Right forelimb (tissue), 1 donor: ENCODE measurements at places on chromosomes 16 and 17.

- DNase-seq: no peak
These were observed 94.0 kb downstream of the CACNG1 start for GRCh38 chr17:67138392-67138791.

DNA sequence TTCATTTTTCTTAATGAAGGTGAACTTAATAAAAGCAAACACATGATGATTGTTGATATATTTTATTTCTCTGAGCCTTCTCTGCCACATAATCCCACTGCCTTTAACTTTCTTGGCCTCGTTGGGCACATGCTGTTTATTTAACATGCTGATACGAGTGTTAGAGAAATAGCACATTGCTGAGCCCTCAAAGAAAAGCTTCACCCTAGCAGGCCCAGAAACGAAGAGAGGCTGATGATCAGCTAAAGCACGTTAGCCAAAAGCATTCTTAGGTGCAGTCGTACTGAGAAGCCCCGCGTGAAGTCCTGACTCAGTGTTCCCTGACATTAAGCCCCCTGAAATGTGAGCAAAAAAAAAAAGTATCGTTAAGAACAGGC is 122.8 kb downstream of the CCDC182 start:
- DNase-seq: no peak

GRCh38 chr16:11836650-11837244 is 14.6 kb downstream of the RSL1D1 start:
- DNase-seq: no peak

- DNase-seq: no peak
These were observed 71.3 kb upstream of the BCAR1 start for GRCh38 chr16:75322740-75323139.

DNA sequence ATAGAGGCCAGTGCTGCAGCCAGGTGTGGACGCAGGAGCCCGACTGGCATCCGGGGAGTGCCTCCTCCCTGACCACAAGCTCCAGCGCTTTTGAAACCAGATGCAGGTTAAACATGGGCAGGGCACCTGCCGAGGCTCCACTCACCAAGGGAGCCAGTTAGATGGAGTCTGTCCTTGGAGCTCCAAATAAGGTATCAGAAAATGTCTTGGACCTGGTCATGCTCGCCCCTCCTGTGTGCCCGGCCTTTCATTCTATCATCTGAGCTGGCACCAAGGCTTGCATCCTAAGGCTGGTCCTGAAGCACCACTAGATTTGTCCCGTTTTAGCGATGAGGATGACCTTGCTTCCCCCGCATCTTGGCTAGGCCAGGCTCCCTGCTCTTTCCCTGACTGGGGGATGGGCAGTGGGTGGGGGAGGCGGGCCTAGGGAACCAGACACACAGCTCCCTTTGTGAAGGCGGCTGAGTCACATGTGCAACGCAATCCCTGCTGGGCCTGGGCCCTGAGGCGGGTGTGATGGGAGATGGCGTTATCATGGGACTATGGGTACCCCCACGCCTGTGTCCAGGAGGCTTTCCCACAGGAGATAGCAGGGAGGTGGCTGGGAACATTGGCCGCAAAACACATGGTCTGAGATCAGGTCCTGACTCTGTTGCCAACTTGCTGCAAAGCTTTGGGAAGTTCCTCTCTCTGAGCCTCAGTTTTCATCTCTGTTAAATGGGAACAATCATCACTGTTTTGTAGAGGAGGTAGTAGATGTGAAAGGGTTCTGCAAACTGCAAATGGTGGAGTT is 5.0 kb upstream of the ADGRG1 start:
- DNase-seq: no peak

DNA sequence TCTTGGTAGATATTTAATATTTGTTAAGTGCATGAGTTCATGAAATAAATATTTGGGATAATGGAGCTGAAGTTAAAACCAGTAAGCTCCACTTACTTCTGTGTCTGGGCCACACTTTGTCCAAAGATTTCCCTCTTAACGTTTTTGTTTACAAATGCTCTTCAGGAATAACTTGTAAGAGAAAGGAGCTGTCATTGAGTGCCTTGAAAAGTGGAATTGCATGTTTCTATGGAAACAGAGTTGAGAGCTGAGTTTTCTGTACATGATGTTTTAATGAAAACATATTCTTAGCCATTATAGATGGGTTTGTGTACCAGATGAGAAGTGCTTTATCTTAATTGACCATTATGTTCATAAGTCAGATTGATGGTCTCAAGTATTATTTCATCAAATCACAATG is 1045.4 kb upstream of the EEF2KMT start:
- no peak for DNase-seq

DNA sequence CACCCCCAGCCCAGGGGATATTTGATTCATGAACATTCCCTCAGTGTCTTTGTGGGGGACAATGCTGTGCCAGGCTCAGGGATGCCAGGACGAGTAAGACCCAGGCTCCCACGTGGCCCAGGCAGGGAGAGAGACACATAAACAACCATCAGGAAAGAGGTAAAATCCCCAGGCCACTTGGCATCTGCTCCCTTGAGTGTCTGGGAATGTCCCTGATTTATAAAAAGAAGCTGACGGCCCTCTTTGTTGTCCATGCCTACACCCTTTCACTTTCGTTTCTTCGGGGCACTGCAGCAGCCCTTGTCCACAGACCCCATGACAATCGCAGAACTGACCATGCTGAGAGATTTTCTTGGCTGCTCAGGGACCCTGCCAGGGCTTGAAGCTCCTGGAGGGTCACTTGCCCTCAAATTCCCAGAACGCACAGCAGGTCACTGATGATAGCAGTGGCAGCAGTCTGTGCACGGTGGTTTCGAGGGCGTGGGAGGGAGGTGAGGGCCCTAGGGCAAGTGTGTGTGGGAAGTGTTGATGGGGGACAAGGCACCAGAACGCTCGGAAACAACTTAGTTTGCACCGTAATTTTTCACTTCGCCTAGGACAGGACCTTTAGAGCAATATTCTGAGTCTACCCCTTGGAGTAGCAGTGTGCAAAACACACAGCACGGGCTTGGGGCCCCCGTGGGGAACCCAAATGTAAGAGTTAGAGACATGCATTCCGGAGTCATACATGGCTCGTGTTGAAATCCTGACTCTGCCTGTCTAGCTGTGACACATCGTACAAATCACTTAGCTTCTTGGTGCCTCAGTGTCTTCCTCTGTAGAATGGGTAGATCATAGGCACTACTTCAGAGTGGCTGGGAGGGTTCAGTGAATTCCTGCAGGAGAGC is 4.7 kb downstream of the NOD2 start:
- no peak for DNase-seq

DNA sequence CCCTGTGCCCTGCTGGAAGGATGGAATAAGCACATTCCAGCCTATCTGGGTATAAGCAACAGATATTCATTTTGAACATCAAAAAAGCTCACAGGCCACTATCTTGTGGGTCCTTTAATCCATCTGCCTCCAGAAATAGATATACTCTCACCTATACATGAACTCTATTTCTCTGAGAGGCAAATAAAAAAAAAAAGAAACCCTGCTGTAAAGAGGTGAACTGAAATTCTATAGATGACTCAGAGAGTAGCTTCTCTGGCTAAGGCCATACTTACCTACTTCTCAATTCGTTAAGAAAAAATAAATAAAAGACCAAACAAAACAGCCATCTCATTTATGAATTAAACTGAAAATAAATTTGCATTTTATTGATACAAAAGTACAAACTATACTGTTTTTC is 86.3 kb downstream of the DYNLRB2 start:
- DNase-seq: no peak

- no peak for DNase-seq
These were observed 114.9 kb upstream of the CDH5 start for GRCh38 chr16:66251476-66252160.

DNA sequence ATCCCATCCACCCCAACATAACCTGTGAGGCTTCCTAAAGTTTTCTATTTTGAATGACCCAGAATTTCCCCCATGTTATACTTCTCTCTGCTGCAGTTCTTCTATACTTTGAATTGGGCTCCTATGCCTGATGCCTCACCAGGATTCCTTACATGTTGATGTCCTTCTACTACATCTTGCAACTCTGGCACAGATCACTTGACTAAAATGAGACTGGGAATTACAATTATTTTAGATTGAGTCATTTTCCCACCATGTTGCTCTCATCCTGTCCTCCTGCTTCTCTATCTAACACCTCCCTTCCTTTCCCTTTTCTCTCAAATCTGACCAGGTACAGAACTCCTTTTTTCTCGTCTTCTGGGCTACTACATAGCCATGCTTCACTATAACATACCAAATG is 314.0 kb upstream of the KCNJ16 start:
- no peak for DNase-seq

DNA sequence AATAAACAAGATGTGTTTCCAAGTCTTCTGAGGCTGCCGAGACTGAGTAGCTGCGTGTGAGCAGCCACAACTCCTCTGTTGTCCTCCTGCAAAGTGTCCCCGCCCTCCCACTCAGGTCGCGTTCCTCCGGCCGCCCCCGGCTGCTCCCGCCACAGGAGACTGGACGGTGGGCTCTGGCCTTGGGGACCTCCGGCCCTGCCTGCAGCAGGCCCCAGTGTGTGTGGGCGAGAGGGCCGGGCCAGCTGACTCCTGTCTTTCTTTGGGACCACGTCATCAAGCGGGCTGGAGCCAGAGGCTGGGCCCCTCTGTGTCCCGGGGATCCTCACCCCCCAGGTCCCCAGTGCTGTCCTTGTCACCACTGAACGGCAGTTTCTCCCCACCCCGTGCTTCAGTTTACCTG is 175.3 kb downstream of the NPIPB11 start:
- no peak for DNase-seq

- no peak for DNase-seq
These were observed 77.3 kb downstream of the WNT3 start for GRCh38 chr17:46741122-46741730.

GRCh38 chr16:81220349-81220748 is 18.1 kb upstream of the BCO1 start:
- no peak for DNase-seq

DNA sequence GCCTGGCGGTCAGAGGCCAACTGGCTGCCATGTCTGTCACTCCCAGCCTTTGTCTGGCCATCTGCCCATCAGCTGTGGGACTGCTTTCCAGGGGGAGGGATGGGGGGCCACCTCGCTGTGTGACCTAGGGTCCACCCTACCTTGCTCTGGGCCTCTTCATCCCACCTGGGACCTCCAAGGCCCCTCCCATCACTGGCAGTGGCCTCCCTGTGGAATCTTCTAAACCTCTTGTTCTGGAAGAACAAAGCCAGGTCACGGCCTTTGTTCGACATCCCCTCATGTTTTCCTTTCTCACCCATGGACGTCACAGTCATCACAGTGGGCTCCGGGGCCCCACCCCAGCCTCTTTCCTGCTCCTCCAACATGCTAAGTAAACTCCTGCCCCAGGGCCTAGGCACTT is 24.0 kb downstream of the SPNS2 start:
- no peak for DNase-seq

GRCh38 chr16:64437706-64438324 is 684.0 kb downstream of the CDH11 start:
- no peak for DNase-seq

- no peak for DNase-seq
These were observed 7.4 kb downstream of the PRCD start for GRCh38 chr17:76547183-76547641.

- DNase-seq: no peak
These were observed 12.5 kb downstream of the DHODH start for GRCh38 chr16:72021043-72021442.

- DNase-seq: no peak
These were observed 2.1 kb upstream of the ZSCAN10 start for GRCh38 chr16:3101018-3101840.

GRCh38 chr17:55813944-55814343 is 63.1 kb downstream of the PCTP start:
- DNase-seq: no peak

- no peak for DNase-seq
These were observed 47.1 kb downstream of the NUP93 start for GRCh38 chr16:56777001-56777400.

GRCh38 chr17:1786708-1787107 is 24.8 kb downstream of the SERPINF1 start:
- DNase-seq: no peak

GRCh38 chr16:88435437-88436355 is 17.4 kb upstream of the ZFPM1 start:
- no peak for DNase-seq

GRCh38 chr17:28261219-28261618 is 57.8 kb upstream of the TMEM97 start:
- no peak for DNase-seq

DNA sequence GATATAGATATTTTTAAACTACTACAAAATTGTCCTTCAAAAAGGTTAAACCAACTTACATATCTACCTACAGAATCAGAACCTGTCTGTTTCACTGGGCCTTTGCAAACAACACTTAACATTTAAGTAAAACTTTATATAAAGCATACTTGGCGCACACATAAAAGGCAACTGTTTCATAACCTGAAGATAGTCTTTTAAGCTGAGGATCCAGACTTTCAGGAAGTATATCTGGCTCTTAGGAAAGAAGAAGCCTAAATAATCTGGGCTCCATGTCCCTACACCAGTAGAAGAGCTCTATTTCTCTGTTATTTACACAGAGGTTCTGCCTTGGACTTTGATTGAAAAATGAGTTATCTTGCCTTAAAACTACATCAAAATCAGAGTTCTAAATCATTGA is 75.9 kb downstream of the TRIM37 start:
- DNase-seq: no peak
